ENCODE measurements at places on chromosomes 13 and 19.
A peak's percentile ranks its signal among the peaks of the same experiment; 100 is the strongest.

- no peak for DNase-seq
Observed at GRCh38 chr13:81140675-81141074, 799.7 kb upstream of the SPRY2 start.

GRCh38 chr13:105788530-105788929 lies 746.9 kb downstream of the EFNB2 start:
- DNase-seq = no peak

DNA sequence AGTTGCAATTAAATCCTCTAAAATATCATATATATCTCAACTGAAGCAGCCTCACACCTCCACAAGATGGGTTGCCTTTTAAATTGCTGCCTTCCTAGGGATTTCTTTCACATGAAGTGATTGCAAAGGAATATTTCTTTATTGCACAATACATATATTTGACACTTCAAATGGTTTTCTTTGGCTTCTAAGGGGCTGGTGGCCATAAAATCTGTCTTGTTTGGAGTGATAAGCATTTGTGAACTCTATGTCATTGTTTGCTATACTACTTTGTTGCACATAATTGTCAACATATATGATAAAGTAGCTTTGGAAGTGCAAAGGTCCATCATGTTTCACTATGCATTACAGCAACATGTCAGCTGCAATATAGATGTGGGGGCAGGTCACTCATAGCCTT lies 2380.9 kb downstream of the PCDH9 start:
- DNase-seq = no peak

GRCh38 chr19:46081928-46082727 lies 41.3 kb upstream of the IGFL4 start:
- DNase-seq = peak; percentile 15

- DNase-seq = no peak
Observed at GRCh38 chr13:80242728-80243427, 98.0 kb downstream of the SPRY2 start.

- no peak for DNase-seq
Observed at GRCh38 chr19:16521715-16522289, 20.4 kb downstream of the CHERP start.

DNA sequence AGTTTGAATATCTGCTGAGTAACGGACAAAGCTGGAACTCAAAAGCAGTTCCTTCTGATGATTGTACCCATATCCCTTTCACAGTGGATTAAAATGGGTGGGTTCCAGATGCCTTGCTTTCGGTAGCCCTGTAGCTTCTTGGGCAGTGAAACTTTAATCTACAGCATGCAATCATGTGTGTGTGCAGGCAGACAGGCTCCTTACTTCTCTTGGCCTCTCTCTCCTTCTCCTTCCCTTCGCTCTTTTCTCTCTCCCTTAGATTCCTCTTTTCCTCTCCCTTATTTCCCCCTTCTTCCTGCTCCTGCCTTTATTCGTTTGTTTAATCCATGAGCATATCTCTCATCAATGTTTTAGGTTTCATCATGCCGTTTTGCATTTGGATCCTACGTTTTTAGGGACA lies 8.1 kb downstream of the DGKH start:
- DNase-seq = no peak

GRCh38 chr13:107807306-107808073 lies 407.8 kb downstream of the LIG4 start:
- no peak for DNase-seq

DNA sequence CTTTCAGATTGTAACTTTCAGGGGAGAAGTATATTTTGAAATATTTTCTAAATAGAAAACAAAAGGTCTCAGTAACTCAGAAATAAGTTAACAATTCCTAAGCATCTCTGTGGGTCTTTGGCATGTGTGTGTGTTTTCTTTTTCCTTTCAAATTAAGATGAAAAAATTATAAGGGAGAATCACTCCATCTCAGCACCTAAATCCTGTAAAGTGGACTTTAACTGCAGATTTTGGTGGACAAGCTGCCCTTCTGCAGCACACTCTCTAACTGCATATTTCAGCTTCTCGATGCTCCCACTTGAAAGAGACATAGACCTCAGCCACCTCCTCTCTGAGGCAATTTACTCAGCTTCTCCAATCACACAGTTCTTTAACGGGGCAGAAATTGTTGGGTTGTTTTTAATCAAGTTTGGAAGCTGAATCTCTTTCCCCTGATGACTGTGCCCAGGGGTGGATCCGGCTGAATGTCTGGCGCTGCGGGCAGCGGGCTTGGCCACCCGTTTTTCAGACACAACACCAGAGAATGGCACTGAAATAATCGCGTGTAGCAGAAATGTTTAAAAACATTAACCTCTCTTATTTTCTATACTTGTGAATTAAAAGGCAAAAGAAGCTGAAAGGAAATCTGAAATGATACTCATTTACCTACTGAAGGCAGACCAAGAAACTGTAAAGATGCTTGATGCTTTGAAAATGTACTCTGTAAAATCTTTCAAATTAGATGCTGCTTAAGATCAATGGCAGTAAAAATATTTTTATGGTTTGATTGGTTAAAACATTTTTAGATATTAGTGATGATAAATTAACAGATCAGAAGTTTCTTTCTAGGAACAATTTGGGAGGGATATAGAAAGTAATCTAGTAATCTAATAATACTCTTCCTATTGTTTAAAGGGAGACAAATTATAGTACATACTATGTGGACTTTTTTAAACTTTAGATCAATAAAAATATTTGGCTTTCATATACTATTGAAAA lies 12.4 kb downstream of the ZIC2 start:
- no peak for DNase-seq

- DNase-seq = no peak
Observed at GRCh38 chr19:49210108-49210900, 52.7 kb downstream of the TRPM4 start.

DNA sequence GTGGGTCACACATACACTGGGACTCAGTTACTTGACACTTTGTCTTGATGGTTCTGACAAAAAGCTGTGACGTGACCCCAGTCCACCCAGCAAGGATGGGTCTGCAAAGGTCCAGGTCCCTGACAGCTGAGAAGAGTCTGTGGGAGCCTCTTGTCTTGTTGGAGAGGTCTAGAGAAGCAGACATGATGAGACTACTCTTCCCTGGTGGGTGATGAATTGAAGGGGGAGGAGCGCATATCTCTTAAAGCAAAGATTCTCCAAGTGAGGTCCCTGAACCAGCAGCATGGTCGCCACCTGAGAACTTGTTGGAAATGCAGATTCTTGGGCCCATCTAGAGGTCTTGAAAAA lies 78.5 kb upstream of the MEDAG start:
- DNase-seq = no peak

DNA sequence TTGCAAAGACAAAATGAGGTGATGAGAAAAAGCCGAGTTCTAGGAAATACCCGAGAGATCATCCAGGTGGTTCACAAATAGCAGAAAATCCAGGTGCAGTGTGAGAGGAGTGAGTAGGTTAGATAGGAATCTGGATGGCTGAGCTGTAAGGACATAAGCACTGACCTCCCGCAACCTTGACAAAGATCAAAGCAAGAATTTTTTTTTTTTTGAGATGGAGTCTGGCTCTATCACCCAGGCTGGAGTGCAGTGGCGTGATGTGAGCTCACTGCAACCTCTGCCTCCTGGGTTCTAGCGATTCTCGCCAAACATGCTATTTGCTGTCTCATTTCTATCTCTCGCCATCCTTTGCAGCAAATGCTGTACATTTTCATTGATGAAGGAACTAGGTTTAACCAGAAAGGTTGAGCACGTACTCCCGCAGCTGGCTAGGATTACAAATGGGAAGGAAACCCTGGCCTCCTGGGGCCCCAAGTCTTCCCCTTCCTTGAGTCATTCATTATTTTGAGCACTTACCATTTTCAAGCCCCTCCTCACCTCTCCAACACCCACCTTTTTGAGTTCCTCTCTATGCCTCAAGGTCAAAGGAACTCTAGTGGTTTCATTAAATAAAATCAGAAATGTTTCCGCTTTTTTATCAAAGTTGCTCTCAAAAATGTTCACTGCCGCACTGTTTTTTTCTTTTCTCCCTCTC lies 38.8 kb downstream of the NLRP12 start:
- no peak for DNase-seq

DNA sequence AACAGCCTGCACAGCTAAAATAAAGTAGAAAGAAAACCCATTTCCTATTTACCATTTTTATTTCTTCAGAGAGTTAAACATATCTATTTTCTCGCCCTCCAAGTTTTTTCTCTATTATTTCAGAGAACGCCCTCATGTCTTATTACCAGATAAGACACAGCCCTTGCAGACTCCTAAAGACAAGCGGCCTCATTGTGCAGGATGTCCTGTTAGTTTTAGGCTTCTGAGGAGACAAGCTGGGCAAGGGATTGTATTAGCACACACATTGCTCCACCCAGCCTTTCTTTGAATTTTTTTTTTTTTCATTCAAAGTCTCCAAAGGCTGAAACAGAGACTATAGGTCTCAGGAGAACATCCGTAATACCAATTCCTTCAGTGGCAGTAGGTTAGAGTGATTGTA lies 101.8 kb upstream of the UBL3 start:
- no peak for DNase-seq

- no peak for DNase-seq
Observed at GRCh38 chr13:60716313-60716712, 319.3 kb downstream of the TDRD3 start.

DNA sequence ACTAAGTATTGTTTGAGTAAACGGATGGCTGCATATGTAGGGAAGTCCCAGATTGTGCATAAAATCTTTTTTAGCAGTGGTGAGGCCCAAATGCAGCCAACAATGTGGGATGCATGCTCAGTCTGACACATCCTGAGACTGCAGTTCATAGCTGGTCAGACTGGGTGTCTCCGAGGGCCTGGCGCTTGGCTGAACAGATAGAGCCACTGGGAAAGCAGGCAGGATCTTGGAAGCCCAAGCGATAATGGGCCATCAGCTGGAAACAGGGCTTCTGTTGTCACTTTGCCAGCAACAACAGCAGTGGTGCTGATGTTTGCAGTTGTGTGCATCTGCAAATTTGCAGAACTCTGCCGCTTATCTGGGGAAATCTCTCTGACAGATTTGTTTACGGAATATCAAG lies 36.1 kb downstream of the MTUS2 start:
- no peak for DNase-seq

DNA sequence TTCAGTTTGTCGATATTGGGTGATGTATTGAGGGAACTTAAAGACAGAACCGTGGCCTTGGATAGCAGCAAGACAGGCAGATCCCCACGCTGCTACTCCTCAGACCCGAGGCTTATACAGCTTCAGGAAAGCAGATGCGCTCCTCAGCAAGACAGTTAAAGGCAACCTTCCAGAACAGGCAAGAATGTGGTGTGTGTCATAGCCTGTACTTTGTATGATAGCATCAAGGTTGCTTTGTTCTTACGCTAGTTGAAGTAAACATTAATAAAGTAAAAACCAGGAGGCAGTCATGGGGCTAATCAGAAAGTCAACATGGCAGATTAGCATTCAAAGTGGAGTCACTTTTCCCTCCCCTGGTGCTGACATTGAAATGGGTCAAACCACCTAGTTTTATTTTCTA lies 473.2 kb downstream of the DCT start:
- no peak for DNase-seq

DNA sequence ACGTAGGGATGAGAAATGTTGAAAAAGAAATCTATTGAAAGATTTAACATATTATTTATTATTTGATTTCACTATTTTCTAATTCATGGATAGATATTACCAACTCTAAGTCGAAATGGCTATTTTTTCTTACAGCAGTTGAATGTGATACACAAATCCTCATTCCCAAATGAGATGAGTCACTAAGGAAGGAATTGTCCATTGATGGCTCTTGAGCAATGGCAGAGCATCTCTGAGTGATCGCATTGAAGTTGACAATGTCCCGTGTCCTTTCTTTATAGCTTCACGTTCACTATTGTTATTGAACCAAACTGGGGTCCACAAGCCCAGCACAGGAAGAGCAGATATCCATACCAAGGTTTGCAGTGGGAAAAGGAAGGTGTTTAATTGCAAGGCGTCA lies 648.3 kb upstream of the SPRY2 start:
- DNase-seq = no peak

DNA sequence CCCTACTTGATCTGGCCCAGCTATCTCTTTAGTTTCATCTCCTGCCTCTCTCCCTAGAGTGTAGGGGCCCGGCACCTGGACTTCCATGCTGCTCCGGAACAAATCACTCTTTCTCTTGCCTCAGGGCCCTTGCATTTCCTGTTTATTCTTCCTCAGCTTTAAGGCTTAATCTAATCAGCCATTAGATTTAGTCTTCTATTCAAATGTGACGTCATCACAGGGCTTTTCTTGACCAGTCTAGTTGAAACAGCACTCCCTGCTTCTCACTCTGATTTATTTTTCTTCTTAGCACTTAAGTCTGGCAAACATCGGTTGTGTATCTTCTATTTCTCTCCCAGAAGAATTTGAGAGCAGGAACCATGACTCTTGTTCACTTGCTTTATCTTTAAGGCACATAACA lies 564.1 kb downstream of the EFNB2 start:
- DNase-seq = no peak

- DNase-seq = no peak
Observed at GRCh38 chr13:26528527-26528926, 29.0 kb upstream of the WASF3 start.

DNA sequence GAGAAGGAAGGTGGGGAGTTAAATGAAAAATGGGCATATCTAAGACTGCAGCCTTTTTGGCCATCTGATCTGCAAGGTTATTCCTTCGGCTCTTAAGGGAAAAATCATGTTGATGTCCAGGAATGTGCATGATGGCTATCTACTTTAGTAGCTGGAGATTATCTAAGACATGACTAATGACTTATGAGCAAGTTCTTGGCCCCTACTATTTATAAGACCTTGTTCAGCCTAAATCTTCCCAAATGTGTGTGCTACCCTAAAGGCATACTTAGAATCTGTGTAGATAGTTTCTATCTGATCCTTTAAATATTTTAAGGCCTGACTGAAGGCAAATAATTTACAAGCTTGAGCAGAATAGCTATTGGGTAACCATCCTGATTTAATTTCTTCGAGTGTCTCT lies 41.8 kb upstream of the CD177 start:
- DNase-seq = no peak

DNA sequence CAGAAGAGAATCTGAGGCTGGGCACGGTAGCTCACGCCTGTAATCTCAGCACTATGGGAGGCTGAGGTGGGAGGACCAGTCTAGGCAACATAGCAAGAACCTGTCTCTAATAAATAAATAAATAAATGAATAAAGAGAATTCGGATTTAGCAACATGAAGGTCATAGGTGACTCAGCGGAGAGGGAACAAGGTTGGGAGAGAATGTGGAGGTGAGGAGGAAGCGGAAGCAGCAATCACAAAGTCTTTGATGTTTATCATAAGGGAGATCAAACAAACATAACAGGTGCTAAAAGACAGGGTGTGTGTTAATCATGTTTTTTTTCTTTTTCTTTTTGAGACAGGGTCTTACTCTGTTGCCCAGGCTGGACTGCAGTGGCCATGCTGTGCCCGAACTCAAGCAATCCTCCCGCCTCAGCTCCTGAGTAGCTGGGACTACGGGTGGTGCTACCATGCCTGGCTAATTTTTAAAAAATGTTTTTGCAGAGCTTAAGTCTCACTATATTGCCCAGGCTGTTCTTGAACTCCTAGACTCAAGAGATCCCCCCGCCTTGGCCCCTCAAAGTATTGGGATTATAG lies 16.3 kb downstream of the PBX4 start:
- DNase-seq = no peak

Data from CMK (cell line).